ENCODE measurements at places on chromosomes 6 and 20.

DNA sequence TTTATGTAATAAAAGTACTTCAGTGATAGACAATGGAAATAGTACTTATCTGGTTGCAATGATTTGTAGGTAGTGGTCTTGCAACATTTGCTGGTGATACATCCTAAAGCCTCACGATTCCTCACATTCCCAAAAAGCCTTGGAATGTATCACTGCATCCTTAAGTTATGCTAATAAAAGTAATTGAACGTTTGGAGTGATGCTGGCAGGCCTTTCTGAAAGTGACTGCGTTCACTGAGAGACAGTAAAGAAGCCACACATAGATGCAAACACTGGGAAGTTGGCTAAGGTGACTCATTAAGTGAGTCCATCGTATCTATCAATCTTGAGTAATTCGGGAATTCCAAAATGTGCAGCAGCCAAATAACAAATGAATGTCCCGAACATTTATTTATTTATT is 444.1 kb upstream of the SOX4 start:
- no peak for DNase-seq

DNA sequence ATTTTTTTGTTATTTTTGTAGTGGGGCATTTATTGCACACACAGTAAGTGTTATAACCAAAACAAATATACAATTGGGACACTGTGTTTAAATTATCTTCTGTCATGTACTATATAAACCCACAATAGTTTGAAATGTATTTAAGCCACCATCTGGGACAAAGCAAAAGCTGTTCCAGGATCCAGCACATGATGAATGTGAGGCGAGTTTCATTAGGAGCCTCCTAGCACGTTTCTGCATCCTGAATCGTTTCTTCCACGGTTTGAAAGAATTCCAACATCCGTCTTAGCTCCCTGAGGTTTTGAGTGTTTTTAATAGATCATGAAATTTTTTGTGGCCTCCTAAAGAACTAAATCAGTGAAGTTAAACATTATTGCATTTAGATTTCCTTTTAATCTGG is 65.8 kb downstream of the EYA4 start:
- no peak for DNase-seq

GRCh38 chr20:53748821-53749421 is 155.3 kb upstream of the ZNF217 start:
- DNase-seq = no peak

DNA sequence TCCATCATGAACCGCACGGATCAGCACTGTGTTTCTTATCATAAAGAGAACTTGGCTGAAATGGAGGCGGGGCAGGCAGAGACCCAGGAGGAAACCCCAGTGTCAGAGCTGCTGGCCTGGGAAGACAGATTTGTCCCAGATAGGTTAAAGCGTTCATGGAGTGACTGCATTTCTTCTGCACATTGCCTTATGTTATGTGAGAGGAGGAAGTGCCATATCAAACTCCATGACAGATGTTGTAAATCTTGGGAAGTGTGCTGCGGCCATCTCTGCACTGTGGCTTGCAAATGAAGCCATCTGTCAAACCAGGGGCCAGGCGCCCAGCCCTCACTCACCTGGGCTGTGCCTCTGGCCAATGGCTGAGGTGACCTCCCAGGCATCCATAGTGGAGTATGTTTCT is 163.0 kb downstream of the SLC24A3 start:
- DNase-seq = no peak

GRCh38 chr6:34181908-34182307 is 36.0 kb upstream of the GRM4 start:
- no peak for DNase-seq

DNA sequence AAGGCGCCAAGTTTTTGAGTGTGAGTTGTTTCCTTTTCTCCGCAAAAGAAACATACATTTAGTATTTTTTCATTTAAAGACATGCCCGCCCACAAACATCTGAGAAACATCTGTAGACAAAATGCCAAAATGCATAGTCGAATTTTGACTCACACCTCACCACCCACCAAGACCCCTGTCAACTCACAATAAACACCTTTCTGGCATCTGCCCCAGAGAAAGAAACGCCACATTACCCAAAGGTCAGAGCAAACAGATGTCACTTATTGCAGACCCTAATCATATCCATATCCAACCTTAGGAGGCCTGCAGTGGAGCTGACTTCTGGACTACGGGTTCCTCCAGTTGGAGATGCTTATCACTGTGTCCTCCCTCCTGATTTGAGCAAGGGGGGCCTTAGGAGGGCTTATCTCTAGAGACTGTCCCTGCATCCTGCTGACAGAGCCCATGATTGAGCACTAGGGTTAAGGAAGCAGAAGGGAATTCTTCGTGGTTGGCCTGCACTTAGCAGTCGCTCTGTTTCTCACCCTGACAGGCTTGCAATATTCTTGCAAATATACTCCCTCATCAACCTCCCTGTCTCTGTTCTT is 90.5 kb upstream of the TBX18 start:
- DNase-seq = no peak

- no peak for DNase-seq
These were observed 38.8 kb upstream of the MAP3K4 start for GRCh38 chr6:160952633-160953281.

DNA sequence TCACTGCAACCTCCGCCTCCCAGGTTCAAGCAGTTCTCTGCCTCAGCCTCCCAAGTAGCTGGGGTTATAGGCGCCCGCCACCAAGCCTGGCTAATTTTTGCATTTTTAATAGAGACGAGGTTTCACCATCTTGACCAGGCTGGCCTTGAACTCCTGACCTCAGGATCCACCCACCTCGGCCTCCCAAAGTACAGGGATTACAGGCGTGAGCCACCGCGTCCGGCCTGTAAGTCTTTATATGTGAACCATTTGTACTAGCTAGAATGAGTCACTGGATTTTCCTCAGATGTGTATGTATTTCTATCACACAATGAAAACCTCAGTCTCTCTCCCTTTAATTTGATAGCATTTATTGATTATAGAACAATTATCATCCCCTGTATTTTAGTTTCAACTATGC is 34.0 kb downstream of the ITCH start:
- DNase-seq = no peak

GRCh38 chr20:4673371-4674001 is 48.2 kb upstream of the PRND start:
- no peak for DNase-seq

DNA sequence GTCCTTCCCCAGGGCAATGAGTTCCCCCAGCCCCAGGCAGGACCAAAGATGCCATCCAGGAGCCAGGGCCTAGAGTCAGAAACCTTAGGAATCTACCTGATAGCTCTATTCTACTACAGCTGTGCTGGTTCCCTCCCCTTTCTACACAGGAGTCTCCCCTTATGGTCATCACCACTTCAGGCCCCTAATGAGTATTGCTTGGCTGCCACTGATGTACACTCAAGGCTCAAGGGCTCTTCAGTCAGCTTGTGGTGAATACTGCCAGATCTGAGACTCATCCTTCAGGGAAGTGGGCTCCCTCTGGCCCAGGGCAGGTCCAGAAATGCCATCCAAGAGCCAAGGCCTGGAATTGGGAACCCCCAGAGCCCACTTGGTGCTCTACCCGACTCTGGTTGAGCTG is 248.6 kb downstream of the ALDH8A1 start:
- DNase-seq = no peak

DNA sequence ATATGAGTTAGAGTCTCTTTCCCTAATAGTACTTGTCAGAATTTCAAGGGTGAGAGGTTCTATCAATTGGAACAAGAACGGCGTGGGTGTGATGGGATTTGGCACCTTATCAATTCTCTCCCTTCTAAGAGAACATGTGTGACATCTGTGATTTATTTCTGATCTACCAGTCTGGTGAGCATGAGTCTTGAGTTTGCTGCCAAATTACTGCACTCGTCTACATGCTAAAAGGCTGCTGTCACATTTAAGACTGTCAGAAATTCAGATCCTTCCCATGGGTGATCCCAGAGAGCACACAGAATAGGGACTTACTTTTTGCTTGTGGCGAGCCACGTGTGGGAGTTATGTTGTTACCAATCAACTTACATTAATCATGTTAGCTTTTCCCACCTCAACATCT is 370.2 kb upstream of the SASH1 start:
- DNase-seq = no peak

Measured in DMS153 (cell line).